ENCODE measurements at places on chromosomes 2 and 18. TPM values are rescaled to one million over a fixed set of nuclear protein-coding genes. Genes with fewer than 3 reads are reported as not detected.

SMYD1 gene
- polyA plus RNA-seq, result 0.15 TPM

CTAGE1 gene
- not detected for polyA plus RNA-seq

NXPH2 gene
- not detected for polyA plus RNA-seq

FBXO41 gene
- 0.62 TPM for polyA plus RNA-seq

IL36B gene
- not detected for polyA plus RNA-seq

DYNC2LI1 gene
- polyA plus RNA-seq, result 17.8 TPM

PSMA8 gene
- 0.31 TPM for polyA plus RNA-seq

ASTL gene
- polyA plus RNA-seq, result not detected

MYCN gene
- 1.5 TPM for polyA plus RNA-seq

PDE1A gene
- polyA plus RNA-seq, result 17.2 TPM

UGT1A8 gene
- not detected for polyA plus RNA-seq

GDF7 gene
- polyA plus RNA-seq, result not detected

MAPK4 gene
- polyA plus RNA-seq, result 0.46 TPM

GATA6 gene
- 11.9 TPM for polyA plus RNA-seq

GALNT3 gene
- polyA plus RNA-seq, result 16.2 TPM

GCG gene
- 0.83 TPM for polyA plus RNA-seq

ADRA2B gene
- 0.19 TPM for polyA plus RNA-seq

MAB21L4 gene
- 48.9 TPM for polyA plus RNA-seq

NYAP2 gene
- polyA plus RNA-seq, result 0.03 TPM

FEZ2 gene
- 26.1 TPM for polyA plus RNA-seq

ADI1 gene
- 78.3 TPM for polyA plus RNA-seq

C2orf80 gene
- not detected for polyA plus RNA-seq

IL1A gene
- polyA plus RNA-seq, result 2.5 TPM

RBKS gene
- polyA plus RNA-seq, result 0.76 TPM

SLC5A7 gene
- polyA plus RNA-seq, result 0.18 TPM

PPIL3 gene
- 18.6 TPM for polyA plus RNA-seq

BOLL gene
- polyA plus RNA-seq, result not detected

IL1R1 gene
- polyA plus RNA-seq, result 109 TPM

ACVR2A gene
- 5.8 TPM for polyA plus RNA-seq

ALK gene
- polyA plus RNA-seq, result 0.13 TPM

RUFY4 gene
- polyA plus RNA-seq, result 0.12 TPM

IL1RN gene
- polyA plus RNA-seq, result 27.6 TPM

CRYGD gene
- polyA plus RNA-seq, result not detected

TNFAIP6 gene
- 0.73 TPM for polyA plus RNA-seq

SCN3A gene
- polyA plus RNA-seq, result under 0.01 TPM

CFAP65 gene
- polyA plus RNA-seq, result not detected

SGPP2 gene
- 2.3 TPM for polyA plus RNA-seq
